ENCODE measurements at places on chromosomes 11 and 22.

DNA sequence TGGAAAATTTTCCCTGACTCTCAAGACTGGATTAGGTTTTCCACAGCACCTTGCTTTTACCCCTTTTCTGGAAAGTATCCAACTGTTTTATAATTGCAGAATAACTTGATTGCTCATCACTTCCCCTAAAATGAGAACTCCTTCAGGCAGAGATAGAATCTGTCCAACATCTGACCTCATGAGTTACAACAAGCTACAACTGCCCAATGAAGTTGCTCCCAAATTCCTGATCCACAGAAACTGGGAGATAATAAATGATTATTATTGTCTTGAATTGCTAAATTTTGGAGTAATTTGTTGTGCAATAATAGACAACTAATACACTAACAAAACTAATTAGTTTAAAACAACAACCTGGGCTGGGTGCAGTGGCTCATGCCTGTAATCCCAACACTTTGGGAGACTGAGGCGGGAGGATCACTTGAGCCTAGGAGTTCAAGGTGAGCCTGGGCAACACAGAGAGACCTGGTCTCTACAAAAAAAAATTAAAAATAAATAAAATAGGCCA, 10.0 kb upstream of the CCDC83 start:
- DNase-seq = no peak

GRCh38 chr11:76232026-76232665, 25.8 kb upstream of the WNT11 start:
- DNase-seq = no peak

- peak; percentile 69 for DNase-seq
Measured at GRCh38 chr11:40293655-40294348, 1165.7 kb downstream of the LRRC4C start.

DNA sequence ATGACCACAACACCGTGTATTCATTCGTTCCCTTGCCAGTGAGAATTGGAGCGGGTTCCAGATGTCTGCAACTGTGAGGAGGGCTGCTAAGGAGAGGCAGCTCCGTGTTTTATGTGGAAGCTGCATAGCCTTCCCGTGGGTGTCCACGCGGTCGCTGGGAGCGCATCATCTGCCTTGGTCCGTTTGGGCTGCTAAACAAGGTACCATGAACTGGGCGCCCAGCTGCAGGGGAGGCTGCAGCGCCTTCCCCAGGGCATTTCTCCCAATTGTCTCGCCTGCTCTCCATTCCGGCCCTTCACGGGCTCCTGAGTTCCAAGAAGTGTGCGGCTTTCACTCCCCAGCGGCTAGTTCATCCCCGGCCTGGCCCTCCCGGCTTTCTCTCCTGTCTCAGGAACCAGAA, 1446.4 kb downstream of the TBC1D22A start:
- no peak for DNase-seq

DNA sequence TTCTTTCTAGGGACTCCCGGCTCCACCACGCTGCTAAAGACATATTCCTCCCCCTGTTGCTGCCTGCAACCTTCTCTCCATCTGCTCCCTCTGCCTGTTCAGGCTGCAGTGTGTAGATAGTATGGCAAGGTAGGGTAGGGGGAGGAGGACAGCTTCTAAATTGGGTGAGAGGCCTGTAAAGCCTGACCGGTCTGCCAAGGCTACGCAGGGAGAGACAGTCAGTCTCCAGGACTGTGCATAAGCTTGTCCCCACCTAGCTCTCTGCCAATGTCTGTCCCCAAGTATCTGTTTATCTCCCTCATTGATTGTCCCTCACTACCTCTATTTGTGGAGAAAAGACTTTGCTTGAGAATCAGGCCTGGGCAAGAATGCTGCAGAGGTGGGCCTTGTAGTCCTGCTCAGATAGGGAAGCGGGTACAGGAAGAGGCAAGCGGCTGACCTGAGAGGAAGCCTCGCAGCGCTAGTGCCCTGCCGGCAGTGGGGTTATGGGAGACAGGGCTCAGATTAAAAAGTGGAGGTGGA, 871 bp upstream of the SEZ6L start:
- peak; percentile 70 for DNase-seq

Data from NCI-H524 (cell line).